ENCODE measurements at places on chromosomes 3 and 15.

- no peak for DNase-seq
Observed at GRCh38 chr3:36165509-36166290, 214.6 kb upstream of the STAC start.

DNA sequence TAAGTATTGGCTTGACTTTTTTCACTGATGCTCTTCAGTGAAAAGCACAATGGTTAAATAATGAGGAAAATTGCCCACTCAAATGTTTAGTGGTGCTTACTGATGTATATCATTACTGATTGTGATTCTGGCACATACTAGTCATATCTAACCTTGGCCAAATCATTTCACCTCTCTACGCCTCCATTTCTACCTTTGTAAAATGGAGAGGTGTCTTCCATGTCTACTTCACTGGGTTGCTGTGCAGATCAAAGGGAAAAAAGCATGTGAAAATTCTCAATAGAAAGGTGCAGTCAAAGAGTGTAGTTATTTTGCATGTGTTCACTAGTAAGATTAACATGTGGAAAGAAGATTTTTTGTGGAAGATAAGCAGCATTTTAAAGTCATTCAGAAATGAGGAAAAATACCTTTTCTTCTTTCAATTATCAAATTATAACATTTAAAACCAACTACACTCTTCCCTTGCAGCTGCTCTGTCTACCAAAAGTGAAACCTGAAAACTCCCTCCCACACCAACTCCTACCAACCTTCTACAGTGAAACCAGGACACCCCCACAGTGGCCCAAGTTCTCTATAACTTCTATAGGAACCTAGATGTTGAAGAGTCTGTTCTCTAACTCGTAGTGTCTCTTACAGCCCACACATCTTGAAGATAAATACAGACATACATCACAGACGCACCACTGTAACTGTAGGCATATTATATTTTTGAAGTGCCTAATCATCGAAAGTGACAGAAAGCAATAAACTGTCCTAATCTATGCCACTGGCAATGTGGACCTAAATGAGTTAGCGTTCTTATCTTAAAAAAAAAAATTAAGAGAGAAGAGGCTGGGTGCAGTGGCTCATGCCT is 1.4 kb downstream of the CD200R1 start:
- peak; percentile 64 for DNase-seq

GRCh38 chr3:20160230-20160629 is 25.8 kb downstream of the SGO1 start:
- DNase-seq, result no peak

DNA sequence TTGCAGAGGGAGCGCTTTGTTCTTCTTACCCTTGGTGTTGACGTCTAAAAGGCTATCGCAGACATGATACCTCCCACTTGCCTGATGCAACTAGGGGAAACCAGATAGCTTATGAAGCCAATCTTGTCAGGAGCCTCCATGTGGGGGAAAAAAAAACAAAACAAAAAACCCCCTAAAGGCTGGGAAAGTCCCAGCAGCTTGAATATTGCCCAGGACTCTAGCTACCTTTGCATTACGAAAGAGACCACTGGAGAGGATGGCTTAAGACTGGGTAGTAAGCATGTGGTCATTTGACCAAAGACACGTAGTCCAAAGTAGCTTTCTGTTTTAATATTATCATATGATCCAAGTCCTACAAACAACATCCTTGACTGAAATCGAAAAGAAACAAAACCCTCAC is 120.7 kb upstream of the WNT5A start:
- no peak for DNase-seq

- no peak for DNase-seq
Observed at GRCh38 chr3:31300456-31301443, 232.0 kb upstream of the STT3B start.

GRCh38 chr3:166304584-166304983 is 467.4 kb upstream of the BCHE start:
- no peak for DNase-seq

GRCh38 chr3:100880845-100881244 is 112.4 kb downstream of the ABI3BP start:
- no peak for DNase-seq

DNA sequence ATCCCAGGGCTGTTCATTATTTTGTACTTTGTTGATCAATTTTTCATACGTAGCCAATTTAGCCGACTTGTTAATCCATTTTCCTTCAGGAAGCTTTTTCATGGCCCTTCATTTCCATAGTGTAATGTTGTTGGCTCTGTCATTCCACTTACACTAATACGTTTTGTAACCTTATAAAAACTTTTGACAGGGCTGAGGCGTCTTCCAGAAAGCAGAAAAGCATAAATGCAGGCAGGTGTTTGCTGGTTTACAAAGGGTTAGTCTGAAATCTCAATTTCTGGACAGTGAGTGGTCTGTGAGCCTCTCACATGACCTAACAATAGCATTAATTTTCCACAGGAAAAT is 444.0 kb downstream of the OTOL1 start:
- no peak for DNase-seq

DNA sequence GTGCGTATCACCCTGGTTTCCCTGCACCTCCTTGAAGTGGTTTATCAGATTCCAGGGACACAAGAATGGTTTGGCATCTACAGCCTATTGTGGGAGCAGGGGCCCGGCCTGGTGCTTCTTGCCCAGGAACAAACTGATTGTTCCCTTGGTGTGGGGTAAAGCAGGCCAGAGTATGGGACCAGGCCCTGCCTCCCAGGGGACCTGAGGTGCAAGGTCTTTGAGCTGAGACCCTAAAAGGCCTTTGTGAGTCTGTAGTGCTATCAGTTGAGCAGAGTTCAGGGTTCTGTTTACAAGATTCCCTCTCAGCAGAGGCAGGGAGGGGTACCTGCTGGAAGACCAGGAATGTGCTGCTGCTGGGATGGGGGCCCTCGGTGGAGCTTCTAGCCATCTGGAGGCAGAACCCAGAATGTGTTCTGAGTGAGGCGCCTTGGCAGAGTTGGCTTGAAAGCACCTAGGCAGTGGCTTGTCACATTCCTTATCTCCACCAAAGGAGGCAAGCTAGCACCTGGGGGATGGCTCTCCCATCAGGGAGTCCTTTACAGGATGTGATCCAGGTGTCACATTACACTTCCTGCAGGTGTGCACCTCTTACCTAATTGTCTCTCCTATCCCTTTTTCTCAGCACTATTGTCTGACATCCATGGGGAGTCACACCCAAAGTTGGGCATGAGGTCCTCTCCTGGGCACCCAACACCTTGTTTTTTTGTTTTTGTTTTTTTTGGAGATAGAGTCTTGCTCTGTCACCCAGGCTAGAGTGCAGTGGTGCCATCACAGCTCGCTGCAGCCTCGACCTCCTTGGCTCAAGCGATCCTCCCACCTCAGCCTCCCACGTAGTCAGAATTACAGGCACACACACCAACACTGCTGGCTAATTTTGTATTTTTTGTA is 13.1 kb downstream of the FLNB start:
- DNase-seq, result no peak

DNA sequence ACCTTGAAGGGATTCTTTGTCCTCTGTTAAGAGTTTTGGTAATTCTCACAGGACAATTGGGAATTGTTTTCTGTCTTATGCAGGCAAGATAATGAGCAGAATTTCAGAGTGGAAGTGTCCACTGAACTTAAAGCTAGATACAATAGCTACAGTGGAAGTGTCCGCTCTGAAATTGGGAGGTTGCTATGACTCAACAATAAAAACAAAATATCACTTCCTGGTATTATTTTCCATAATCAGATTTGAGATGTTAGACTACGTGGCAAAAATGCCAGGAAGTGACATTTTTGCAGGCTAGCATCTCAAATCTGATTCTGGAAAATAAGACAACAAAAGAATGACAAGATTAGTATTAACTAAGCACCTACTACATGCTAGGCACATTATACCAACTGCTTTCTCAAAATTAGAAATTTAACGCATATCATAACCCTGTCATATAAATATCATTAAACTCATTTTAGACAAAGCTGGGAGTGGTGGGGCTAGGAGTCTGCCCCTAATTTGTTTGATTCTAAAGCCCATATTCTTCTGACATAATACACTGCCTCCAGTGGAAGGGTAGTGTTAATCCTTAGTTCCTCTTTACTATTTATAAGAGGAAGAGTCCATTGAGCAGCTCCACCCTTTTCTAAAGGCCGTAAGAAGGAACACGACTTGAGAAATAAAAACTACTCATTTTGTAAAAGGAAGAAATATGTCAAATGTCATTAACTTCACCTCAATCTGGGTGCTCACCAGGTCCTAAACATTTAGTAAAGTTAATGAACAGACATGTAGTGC is 266.9 kb upstream of the STT3B start:
- no peak for DNase-seq

DNA sequence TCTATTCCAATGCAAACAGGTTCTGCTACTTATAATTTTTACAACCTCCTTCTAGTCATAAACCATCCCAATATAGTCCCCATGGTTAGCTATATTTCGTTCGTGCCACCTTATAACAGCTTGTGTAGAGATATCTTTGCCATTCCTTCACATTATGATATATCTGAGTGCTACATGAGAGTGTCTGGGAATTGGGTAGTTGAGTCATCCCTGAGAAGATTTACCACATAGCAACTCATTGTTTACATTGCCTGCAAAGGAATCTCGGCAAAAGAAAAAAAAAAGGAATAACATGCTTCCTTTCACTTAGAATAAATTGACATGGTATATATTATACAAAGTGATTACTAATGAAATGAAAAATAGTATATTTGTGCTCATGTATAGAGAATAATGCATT is 86.0 kb upstream of the VGLL3 start:
- no peak for DNase-seq

DNA sequence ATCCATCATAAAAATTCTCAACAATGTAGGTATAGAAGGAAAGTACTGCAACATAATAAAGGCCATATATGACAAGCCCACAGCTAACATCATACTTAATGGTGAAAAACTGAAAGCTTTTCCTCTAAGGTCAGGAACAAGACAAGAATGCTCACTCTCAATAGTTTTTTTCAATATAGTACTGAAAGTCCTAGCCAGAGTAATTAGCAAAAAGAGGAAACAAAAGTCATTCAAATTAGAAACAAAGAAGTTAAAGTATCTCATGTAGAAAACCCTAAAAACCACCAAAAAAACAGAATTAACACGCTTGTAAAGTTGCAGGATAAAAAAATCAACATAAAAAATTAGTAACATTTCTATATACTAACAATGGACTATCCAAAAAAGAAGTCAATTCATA is 61.8 kb downstream of the MYH15 start:
- no peak for DNase-seq

DNA sequence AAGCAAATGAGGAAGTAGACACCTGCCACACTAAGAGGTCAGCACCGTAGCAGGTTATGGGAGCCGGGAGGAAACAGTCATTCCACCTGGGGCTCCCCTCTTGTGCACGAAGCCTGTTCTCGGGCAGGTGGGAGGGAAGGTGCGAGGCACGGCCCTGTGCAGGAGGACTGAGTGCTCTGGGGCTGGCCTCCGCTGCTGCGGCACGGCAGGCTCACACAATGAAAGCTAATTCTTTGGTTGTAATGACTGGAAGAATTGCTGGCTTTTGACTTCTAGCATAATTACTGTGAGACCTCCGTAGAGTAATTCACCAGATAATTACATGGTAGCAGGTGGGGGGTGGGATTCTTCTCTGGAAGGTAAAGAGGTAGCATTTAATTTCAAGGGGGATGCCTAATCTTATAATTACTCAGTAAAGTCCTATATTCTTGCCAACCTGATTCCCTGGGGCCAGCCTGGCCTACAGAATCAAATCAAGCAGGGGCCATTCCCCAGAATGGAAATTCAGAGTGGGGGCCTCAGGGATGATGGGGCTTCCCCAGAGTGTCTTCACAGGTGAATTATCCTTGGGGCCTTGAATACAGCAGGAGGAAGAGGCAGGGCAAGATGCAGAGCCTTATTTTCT is 129.1 kb downstream of the TPRA1 start:
- no peak for DNase-seq

GRCh38 chr3:61563313-61564271 is 2.2 kb downstream of the PTPRG start:
- no peak for DNase-seq

DNA sequence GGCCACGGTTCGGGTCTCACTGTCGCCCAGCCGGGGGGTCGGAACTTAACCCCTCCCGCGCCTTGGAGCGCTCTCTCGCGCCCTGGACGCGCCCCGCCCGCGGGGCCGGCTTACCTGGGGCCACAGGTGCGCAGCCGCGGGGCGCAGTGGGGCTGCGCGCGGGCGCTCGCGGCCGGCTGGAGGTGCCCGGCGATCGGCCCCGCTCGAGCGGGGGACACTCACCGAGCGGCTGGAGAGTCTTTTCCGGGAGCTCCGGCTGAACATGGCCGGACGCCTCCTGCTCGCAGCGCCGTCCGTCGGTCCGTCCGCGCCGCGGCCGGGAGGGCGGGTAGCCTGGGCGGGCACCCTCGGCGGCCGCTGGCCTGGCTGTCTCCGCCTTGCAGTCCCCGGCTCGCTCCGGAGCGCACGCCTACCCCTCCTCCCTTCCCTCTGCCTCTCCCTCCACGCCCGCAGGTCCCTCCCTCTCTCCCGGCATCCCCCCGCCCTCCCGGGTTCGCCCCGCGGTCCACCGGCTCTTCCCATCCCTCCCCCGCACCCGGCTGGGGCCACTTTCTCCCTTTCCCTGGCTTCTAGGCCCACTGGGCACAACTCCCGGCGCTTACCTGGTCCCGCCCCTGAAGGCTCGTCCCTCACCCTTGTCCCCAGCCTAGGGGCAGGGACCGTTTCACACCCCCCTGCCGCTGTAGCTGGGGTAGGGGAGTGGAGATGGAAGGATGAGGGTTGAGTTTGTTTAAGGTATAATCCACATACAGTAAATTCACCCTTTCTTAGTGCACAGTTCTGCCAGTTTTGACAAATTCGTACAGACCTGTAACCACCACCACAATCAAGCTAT is 220.1 kb upstream of the PRICKLE2 start:
- no peak for DNase-seq

DNA sequence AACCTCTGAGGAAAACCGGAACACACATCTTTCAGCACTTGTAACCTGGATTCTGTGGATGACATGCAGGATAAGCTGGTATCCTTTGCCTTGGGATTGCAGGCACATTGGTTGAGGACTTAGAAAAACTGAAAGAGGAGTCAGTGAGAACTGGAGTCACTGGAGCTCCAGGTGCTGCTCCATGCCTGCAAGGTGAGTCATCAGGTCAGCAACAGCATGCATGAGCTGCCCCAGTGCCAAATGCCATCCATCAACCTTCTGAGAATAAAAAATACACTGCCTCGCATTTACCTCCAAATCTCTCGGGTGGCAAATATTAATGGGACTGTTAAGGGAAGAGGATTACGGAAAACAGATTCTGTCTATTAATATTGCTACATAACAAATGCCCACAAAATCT is 729.1 kb downstream of the NTRK3 start:
- no peak for DNase-seq

- no peak for DNase-seq
Observed at GRCh38 chr3:102307442-102307841, 127.4 kb upstream of the ZPLD1 start.

GRCh38 chr3:53194210-53195065 is 33.4 kb downstream of the PRKCD start:
- no peak for DNase-seq

DNA sequence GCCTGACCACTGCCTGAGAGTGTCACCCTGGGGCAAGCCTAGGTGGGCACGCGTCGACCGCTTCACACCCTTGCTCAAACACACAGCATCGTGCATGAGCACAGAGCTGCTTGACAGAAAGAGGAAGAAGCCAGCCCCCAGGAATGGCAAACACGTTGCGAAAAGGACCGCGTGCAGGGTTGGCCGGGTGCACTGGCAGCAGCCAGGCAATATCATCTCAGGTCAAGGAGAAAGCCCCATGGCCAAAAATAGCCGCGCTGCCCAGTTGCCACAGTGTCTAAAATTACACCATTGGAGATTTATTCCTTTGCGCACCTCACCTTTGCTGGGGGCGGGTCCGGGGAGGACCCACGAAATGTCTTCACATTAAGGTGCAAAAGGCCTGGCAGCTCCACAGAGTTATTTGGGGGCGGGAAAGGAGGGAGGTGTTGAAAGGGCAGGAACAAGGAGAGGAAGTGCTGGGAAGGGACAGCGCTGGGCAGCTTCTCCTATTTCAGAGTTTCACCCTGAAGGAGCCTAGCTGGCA is 44.7 kb upstream of the NR2F2 start:
- DNase-seq, result no peak

Data from activated CD8-positive, alpha-beta memory T cell treated with anti-CD3 and anti-CD28 coated beads for 4 hours (primary cell).